ENCODE measurements at places on chromosomes 1 and 21.
A peak's percentile ranks its signal among the peaks of the same experiment; 100 is the strongest.

DNA sequence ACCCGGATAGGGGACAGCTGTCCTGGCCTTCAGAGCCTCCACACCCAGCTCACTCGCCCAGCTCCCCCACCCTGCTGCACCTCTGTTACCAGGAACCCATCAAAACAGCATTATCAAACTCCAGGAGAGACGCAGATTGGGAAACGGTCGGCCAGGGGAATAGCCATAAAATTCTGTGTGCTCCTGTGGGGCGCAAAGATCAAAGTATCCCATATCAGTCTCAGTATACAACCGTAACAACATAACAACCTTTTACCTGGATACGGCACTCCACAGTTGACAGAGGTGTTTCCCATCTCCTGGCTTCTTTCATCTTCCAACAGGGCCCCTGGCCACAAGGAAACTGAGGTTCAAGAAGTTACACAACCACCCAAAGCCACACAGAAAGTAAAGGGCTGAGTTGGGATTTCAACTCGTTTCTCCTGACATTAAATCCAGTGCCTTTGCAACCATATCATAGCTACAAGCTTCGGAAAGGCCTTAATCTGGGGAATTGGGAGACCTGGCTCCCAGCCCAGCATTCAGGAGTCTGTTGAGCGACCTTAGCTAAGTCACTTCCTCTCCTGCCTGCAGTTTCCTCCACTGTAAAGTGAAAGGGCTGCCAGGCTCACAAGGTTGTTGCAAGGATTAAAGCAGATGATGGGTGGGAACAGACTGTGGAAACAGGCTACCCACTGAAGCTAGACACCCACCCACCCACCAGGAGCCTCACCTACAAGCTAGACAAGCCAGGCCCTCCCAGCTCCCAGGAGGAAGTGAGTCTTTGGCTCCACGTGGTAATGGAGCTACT is 8.1 kb upstream of the EPHB2 start:
- DNase-seq: no peak

DNA sequence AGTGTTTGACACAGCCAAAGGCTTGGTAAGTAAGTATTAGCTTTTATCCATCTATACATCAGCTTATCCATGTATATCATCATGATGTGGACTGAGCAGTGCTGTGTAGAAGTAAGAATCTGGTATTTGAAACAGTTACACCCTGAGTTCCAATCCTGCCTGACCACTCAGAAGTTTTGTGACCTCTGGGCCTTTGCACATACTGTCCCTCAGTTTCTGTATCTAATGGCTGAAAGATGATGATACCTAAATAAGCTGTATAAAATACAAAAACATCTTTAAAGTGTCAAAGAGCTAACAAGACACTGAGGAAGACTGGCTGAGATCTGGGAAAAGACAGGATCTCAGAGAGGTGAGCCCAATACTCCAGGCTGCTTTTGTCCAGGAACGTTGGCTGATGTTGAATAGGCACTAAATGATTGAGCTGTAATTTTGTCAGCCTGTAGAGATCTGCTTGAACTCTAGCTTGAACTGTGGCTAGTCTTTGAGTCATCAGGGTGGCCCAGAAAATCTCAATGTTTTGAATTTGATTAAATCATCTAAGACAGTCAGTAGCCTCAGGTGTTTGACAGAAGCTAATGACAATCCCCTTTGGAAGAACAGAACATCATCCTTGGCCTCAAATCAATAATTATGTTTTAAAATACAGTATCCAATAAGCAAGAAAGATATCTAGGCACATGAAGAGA is 20.2 kb upstream of the OTUD3 start:
- DNase-seq: no peak

DNA sequence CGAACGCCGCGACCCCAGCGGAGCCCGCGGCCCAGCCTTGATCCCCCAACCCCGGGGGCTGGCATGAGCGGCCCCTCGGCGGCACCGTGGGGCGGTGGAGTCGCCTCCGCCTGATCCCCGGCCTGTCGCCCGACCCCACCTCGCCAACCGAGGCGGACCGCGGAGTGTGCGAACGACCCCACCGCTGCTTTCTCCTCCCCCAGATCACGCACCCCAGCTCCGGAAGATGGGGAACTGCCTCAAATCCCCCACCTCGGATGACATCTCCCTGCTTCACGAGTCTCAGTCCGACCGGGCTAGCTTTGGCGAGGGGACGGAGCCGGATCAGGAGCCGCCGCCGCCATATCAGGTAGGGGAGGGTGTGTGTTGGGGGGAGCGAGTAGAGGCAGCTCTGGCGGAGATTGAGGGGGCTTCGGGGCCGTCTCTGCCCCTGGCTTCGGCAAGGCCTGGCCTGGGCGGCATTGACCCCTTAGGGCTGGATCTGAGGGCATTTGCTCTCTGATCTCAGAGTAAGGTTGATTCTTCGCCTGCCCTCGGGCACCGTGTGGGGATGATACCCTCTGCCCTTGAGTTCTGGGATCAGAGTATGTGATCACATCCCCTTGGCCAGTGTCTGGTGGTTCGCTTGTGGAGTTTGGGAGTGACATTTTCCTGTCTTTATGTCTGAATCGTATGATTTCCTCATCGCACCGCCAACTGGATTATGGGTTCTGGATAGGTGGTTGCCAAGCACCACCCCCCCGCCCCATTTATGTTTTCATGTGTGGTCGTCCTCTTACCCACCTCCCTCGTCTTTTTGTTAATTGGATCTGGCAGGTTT is 668 bp downstream of the RNF11 start:
- peak; percentile 81 for DNase-seq

DNA sequence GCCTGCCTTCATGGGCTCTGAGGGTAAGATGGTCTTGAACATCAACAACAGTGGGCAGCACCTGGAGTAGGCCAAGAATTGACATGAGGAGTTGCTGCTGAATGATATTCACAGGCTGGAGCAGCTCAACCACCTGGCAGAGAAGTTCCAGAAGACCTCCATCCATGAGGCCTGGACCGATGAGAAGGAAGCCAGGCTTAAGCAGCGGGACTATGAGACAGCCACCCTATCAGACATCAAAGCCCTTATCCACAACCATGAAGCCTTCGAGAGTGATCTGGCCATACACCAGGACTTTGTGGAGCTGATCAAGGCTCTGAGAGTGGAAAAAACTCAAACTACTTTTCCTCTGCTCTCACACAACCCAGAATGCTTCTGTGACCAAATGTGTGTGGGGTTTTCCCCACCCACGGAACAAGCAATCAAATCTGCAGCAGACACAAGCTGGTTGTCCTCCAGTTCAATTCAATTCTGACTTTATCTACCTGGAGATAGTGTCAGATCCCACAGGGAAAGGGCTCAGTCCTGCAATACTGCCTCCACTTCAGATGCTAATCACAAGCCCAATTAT is 12.1 kb upstream of the EPHA10 start:
- DNase-seq: no peak

DNA sequence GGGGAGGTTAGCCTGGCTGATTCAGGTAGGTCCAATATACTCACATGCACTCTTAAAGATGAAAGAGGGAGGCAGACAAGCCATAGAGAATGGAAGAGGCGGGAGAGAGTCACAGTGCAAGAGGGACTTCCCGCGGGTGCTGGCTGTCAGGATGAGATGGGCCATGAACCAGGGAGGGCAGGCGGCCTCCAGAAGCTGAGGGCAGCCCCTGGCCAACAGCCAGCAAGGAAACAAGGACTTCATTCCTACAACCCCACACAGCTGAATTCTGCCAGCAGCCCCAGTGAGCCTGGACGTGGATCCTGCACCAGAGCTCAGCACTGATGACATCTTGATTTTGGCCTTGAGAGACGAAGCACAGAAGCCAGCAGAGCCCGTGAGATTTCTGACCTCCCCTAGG is 15.1 kb upstream of the B3GALT5 start:
- no peak for DNase-seq

- DNase-seq: no peak
Observed at GRCh38 chr21:42671778-42672593, 18.6 kb downstream of the PDE9A start.

DNA sequence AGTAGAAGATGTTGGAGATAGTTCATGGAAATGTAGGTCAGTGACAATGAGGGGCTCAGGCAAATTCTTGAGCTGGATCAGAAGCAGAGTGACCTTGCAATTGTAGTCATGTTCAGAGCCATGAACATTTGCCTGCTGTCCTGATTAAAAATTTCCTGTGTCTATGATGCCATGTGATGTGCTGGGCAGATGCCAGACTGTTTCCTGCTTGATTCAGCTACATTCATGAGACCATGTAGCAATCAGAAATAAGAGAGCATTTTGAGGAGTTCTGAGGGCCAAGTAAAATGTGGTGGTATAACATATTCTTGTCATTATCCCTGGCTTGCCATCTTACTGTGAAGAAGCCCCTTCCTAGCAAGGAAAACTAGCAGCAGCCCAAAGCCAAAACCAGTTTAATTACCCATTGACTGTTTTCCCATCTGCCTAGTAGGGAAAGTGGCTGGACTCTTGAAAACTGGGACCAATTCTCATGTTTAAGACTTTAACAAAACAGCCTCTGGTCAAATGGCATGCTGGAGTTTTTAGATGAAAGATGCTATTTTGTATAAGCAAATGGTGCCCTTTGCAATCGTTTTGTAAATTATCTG is 118.3 kb downstream of the NOS1AP start:
- no peak for DNase-seq

DNA sequence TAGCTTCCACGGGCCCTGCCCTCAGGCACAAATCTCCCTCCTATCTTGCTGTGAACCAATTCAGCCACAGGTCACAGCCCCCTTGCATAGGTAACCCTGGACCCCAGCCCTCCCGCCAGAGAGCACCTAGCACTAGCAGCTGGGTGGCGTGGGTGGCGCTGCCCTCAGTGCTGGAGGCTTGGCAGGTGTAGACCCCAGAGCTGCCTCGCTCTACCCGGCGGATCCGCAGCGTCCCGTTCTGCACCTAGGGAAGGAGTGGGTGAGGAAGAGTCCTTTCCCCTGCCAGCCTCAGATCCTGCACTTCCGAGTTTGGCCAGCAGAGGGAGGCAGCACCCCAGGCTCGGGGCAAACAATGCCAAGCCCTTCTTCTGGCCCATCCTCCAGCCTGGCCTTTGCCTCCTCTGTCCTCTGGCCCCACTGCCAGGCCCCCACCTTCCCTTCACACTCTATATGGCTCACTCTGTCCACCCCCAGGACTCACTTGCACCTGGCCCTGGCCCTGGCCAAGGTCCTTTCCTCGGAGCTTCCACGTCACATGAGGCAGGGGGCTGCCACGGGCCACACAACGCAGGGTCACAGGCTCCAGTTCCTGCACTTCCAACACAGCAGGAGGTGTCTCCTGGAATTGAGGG is 9.0 kb downstream of the IGSF9 start:
- peak; percentile 64 for DNase-seq

DNA sequence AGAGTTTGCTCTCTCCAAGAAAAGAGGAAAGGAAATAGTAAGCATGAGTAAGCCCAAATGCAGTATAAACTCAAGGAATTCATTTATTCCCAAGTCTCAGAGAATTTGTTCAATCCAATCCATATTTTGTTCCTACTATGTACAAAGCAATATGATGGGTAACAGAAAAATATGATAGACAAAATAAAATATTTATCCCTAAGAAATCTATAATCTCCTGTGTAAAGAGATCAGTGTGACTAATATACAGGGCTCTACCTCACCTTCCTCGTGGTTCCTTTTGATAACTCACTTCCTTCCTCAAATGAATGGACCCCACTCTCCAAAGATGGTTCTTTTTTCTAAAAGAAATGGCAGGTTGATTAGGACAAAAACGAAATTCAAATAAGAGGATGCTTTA is 7.6 kb downstream of the CLSPN start:
- no peak for DNase-seq

GRCh38 chr21:24210130-24210529 is 1397.2 kb downstream of the MRPL39 start:
- no peak for DNase-seq

- DNase-seq: no peak
Observed at GRCh38 chr1:175530622-175531375, 212.6 kb downstream of the TNR start.

GRCh38 chr21:32378956-32379355 is 13.9 kb downstream of the URB1 start:
- DNase-seq: no peak

DNA sequence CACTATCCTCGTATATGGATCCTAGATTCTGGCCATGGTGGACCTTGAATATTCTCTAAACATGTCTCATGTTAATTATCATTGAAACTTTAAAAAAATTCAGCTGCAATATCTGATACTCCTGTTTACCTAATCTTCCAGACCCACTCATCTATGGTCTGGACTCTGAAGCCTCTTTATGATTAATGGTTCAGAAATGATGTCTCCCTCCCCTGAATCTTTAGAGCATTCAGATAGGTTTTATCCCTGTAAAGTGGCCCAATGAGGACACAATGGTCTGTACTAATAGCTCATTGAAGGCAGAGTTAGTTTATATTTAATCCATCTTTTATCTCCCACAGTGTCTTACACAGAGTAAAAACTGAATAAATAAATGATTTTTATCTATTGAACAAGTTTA is 53.0 kb upstream of the DUSP10 start:
- no peak for DNase-seq

DNA sequence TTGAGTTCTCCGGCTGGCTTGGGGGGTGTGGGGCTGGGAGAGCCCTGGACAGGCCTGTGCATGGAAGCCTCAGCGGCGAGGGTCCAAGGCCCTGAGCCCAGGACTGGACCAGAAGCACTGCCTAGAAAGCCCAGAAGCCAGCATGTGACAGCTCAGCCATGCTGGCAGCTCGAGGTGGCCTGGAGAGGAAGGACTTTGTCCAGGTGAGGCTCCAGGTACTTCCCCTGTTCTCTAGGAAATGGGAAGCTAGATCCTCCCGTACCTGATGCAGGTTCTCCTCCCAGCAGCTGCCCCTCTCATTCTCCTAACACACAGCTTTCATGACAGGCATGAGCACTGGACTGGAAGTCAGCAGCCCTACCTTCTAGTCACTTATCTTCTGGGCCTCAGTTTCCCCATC is 6.4 kb downstream of the PADI3 start:
- DNase-seq: no peak

DNA sequence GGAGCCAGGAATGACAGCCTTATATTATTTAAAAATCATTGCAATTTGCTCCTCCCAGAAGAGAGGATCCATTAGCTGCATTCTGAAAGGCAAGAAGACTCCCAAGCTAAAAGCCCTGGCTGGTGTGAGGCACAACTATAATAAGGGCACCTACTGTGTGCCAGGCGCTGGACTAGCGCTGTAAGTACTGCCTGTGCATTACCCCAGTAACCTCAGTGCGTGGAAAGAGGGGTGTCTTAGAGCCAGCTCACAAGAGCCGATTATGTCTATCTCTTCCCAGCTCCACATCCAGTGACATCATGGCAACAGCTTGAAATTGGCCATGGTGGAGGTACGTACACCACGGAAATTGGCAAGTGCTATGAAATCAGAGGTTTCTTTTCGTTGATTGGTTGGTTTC is 141.7 kb upstream of the IRF2BP2 start:
- DNase-seq: no peak

- no peak for DNase-seq
Observed at GRCh38 chr21:14056771-14057191, 154.0 kb downstream of the LIPI start.

GRCh38 chr1:167777269-167777650 is 55.5 kb downstream of the MPZL1 start:
- no peak for DNase-seq

- no peak for DNase-seq
Observed at GRCh38 chr1:94551449-94551848, 9.9 kb upstream of the F3 start.

All from right kidney (tissue), 9 donors.